DND-41 (cell line): ENCODE measurements at places on chromosomes 1 and 21.

- DNase-seq: no peak
Measured at GRCh38 chr1:155110381-155110780, 17.3 kb upstream of the EFNA1 start.

GRCh38 chr1:168686666-168687065, 42.3 kb downstream of the DPT start:
- no peak for DNase-seq

DNA sequence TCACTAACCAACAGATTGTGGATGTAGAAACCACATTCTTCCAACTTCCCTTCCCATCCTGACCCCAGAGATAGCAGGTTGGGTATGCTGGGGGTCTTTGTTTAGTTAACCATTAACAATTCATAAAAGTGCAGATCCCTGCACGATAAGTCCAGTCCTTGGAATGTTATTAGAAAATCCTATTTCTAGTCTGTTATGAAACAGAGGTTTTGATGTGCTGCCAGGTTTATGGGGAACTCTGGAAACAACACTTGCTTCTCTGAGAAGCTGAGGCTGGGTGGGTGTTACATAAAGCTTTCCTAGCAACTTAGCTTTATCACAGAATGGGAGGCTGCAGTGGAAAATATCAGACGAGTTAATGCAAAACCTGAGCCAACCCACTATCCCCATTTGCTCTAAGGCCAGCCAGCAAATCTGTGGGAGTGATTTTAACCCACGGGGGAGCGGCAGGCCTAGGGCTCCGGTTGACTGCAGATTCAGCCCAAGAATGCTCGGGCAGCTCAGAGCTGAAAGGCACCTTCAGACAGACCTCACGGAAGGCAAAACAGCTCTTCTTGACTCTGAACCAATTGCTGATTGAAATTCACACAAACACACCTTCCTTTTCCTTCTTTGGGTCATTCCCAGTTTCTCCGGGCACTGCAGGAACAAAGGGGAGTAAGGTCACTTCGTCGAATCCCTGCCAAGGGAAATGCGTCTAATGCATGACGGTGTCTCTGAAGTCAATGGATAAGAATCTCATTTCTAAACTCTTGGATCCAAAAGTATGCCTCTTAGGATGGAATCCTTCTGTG, 111.7 kb upstream of the IRF2BP2 start:
- no peak for DNase-seq

DNA sequence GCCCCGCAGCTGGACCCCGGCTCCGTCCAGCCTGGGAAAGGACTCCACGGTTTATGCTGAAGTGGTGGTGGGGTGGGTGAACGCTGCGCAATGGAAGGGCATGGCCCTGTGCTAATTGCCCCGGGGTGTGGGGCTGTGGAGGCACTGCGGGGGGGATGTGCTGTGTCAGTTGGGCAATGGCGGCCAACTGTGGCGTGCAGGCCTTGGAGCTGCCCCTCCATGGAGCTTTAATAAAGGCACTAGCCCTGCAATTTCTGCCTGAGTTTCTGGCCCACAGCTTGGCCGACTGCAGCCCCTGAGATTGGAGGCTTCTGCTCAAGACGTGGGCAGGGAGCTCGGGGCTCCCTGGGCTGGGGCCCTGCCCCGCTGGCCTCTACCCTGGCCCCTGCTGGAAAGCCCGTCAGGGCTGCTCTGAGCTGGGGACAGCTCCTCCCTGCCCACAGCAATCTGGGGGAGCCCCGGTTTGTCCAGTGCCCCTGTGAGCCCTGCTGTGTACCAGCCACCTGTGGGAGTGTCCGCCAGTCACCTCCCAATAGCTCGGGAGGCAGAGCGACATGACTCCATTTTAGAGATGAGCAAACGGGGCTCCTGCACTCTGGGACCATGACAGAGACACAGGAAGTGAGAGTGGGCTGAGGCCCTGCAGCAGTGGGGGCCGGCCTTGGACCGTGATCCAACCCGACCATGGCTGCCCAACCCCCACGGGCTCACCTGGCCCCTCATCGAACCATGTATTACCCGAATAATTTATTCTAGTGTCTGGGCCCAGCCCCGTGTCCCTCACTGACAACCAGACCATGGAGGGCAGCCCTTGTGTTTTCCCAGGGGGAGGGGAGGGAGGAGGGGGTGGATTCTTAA, 8.7 kb upstream of the TNFRSF14 start:
- peak; percentile 68 for DNase-seq

GRCh38 chr1:51268634-51269033, 32.6 kb downstream of the RNF11 start:
- DNase-seq: no peak

GRCh38 chr21:34673006-34673405, 4.2 kb downstream of the CLIC6 start:
- no peak for DNase-seq

DNA sequence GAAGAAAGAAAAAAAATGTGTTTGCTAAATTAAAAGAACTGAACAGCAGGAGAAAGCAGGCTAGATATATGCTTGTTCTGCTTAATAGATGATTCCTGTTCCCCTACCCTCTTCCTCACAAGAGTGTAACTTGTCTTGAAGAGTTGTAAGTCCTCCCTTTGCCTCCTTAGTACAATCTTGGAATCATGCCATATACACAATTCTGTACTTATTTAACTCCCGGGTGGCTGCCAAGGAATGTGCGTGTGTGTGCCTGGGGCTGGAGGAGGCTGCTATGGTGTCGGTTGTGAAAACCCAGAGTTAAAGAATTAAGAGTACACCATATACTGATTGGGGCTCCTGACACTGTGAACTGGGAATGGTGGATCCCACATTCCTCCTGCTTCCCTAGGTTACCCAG, 194.2 kb downstream of the SIPA1L2 start:
- DNase-seq: no peak

- DNase-seq: no peak
Measured at GRCh38 chr1:89770391-89770790, 50.4 kb upstream of the LRRC8D start.

DNA sequence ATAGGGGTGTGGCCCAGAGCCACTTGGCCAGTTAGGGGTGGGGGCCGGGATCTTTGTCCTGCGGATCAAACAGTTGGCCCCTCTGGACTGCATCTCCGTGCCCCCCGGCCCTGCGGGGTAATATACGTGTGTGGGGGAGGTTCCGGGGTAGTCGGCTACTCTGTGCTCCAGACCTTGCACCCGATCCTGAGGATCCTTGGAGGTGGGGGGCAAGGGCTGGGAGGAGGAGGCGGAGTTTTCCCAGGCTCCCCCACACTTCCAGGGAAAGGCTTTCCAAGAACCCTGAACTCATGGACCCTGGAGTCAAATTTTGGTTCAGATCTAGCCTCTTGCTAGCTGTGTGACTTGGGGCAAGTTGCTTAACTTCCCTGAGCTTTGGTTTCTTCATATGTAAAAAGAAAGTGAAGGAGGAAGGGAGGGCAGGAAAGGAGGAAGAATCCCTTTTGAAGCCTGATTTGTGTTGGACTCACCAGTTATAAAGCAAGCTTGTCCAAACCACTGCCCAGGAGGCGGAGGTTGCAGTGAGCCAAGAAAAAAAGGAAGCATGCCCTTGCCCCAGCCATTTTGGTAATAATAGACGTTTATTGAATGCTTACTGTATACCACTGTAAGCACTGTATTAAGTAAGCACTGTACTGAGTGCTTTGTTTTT, 686 bp downstream of the MIIP start:
- no peak for DNase-seq

DNA sequence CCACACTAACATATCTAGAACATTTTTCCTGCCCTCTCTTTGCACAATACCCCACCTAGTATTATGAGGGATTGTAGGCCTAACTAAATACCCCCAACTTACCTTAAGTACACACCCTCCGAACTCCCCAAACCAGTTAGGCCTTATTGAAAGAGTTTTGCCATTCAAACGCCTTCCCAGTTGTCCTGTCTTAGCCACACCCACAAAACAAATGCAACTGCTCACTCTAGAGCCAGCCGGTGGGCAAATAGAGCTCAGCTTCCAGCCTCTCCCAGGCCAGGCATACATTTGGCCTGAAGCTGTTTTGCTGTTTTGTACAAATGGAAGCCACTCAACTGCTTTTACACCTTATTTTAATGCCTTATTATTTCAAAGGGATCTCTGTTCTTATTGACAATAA, 224.2 kb upstream of the RUNX1 start:
- DNase-seq: no peak

DNA sequence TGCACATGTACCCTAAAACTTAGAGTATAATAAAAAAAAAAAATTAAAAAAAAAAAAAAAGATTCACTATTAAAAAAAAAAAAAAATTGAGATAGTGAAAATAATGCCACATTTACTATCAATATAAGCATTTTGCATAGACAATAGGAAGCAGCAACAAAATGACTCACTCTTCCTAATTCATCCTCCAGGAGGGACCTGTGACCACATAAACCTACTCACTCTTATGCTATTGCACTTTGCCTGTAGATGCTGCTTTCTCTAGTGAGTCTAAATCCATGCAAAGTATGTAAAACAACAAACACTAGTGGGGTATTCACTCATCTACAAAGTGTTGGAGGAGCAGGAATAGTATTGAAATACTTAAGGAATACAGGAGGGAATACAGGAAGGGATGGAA, 2.9 kb downstream of the OR10J5 start:
- no peak for DNase-seq

DNA sequence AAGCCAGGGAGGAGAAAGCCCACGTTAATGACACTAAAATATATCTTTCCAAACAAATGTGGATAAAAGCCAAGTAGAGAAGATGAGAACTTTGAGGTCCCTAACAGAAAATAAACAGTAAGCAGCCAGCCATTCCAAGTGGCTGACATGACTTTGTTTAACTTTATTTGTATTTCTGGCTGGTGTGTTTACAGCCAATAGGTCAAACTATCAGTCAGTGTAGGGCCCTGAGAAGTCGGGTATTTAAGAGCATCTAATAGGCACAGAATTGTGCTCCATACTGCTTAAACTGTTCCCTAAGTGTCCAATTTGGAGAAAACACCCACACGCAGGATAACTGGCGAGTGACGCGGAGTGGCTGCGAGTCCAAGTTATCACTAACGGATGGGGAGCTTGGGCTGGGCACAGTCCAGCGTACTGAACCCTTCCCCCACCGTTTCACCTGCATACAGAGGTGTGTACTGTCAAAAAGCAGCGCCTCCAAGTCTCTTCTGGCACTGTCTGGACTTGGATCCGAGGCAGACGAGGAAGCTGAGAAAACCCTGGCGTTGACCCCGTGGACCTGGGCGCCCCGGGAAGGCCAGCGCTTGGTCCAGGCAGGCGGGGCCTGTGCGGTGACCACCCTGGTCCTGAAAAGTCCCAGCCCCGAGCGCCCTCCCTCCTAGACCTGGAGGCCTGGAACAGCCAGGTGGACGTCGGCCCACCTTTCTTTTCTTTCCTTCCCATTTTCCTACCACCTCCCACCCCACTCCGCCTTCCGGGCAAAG, 662 bp upstream of the LGALS8 start:
- no peak for DNase-seq

DNA sequence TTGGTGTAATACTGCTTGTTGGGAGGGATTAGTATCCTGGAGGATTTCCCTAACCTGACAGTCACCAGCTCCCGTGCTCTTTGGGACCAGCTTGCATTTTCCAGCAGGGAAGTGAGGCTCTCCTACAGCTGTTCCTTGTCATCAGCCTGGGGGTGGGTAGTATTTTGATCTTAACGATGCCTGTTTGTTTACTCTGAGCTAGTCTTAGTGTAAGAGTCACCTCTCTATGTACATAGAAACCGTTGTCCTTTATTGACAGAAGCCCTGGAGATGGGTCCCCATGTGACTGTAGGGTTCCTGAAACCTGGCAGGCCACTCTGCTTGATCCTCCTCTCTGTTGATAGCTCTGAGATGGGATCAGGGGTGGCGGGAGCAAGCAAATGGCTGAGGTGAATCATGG, 58.0 kb downstream of the ACP6 start:
- no peak for DNase-seq

GRCh38 chr1:177181631-177182291, 11.0 kb downstream of the BRINP2 start:
- DNase-seq: no peak

DNA sequence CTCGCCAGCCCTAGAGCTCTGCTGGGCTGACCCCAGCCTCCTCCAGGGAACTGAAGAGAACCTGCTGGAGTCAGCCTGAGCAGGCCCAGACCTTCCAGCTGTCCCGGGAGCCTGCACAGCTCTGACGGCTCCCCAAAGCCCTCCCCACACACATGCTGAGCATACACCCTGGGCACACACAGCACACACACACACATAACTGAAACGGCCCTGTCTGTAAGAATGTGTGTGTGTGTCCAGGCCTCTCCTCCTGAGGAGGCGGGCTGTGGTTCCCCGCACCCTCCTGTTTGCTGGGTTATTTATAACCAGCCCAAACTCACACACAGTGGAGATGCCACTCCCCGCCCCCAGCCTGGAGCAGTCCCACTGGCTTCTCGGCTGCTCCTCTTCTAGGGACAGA, 20.2 kb downstream of the SDC3 start:
- no peak for DNase-seq

GRCh38 chr1:17075470-17076255, 21.8 kb upstream of the SDHB start:
- DNase-seq: peak; percentile 40

DNA sequence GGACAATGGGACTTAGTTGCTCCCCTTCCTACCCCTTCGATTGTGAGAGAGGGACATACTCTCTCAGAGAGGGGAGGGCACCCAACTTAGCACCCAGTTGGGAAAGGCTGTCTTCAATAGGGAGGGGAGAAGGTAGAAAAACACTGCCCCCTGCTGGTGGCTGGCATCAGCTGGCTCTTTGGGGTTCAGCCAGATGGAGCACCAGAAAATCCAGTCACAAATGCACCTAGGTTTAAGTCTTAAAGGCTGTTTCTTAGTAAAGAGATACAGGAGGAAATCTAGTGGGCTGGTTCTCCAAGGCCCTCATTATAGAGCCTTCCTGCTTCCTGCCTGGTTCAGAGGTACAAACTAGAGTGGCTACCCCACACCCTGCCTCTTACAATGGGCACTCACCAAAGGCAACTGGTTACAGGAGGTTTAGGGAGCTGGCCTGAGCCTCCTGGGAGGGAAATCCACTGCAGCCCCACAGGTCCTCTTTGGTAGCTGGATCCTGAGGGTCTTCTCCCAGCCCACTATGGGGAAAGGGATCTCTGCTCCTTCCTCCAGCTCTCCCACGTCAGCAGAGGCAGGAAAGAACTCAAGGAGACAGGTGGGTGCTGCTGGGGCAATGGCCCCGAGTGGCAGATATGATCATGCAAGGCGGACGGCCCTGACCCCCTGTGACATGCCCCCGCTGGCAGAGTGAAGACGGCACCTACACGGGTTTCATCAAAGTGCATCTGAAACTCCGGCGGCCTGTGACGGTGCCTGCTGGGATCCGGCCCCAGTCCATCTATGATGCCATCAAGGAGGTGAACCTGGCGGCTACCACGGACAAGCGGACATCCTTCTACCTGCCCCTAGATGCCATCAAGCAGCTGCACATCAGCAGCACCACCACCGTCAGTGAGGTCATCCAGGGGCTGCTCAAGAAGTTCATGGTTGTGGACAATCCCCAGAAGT, 28.3 kb downstream of the EIF2D start:
- peak; percentile 76 for DNase-seq

- DNase-seq: no peak
Measured at GRCh38 chr21:44959376-44960091, 19.7 kb downstream of the SLX9 start.

DNA sequence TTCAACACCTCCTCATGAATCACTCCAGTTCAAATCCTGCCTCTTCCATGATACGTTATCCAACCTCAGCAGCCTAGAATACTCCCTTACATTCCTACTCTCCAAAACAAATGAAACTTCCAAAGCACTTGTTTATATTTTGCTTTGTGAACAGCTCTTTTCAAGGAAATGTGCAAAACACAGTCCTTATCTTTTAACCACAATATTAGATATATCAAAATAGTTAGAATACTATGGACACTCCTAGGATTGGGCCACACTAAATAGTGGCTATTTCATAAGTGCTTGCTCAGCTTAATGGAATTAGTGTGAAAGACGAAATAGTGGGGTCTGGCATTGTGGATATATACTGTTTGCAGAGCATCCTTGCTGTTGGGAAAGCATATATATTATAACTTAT, 173.5 kb downstream of the ZC3H11B start:
- DNase-seq: no peak
